ENCODE measurements at places on chromosomes 12 and 14. TPM values are rescaled to one million over a fixed set of nuclear protein-coding genes. Genes with fewer than 3 reads are reported as not detected.

DNA sequence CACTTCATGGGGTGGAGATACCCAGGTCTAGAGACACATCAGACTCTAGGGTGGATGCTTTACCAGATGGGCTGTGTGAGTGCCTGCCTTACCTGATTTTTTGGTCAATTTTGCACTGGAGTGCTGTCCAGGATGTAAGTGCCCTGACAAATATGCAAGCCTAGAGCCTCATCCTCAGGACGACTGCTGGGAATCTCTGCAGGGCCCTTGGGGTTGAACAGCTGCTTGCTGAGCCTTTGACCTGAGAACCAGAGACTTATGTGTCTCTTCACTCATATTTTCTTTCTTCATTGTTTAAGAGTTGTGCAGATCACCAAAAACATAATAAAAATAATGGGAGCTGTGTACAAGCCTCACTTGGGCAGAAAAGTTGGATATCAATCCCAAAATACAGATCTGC lies 551.5 kb upstream of the ATP2B1 start:
- no peak for DNase-seq

DNA sequence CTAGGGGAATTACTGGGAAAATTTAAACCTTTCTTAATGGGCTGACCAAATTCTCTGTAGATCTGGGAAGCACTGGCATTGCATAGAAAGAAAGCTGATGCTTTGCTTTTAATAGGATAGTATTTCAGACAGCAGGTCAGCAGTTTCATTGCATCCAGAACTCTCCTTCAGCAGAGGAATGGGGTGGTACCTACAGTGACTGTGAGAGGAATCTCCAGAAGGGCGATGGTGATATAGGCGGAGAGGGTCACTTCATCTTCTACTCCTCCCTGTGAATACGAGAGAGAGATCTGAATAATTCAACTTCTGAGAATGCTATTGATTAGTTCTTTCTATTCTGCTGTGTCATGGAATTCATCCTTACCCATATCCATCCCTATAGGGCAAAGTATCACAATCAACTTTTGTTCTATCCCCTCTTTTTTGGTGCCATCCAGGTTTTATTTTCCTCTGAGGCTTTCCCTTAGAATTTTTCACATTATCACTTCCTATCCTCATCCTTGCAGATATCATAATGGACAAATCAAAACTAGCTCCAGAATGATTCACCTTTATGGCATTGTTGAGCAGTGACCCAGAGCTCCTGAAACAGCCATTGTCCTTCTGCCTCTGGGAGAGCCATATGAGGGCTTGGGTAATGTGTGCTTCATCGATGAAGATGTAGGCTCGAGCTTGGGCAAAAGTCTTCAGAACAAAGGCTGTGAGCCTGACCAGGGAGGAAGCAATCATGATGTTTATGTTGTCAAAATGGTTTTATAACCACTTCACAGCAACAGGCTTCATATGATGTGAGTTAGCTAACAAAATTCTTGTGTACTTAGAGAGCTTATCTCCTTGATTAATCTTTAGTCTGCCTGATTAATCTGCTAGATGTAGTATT lies 38.3 kb downstream of the A2M start:
- no peak for DNase-seq

DNA sequence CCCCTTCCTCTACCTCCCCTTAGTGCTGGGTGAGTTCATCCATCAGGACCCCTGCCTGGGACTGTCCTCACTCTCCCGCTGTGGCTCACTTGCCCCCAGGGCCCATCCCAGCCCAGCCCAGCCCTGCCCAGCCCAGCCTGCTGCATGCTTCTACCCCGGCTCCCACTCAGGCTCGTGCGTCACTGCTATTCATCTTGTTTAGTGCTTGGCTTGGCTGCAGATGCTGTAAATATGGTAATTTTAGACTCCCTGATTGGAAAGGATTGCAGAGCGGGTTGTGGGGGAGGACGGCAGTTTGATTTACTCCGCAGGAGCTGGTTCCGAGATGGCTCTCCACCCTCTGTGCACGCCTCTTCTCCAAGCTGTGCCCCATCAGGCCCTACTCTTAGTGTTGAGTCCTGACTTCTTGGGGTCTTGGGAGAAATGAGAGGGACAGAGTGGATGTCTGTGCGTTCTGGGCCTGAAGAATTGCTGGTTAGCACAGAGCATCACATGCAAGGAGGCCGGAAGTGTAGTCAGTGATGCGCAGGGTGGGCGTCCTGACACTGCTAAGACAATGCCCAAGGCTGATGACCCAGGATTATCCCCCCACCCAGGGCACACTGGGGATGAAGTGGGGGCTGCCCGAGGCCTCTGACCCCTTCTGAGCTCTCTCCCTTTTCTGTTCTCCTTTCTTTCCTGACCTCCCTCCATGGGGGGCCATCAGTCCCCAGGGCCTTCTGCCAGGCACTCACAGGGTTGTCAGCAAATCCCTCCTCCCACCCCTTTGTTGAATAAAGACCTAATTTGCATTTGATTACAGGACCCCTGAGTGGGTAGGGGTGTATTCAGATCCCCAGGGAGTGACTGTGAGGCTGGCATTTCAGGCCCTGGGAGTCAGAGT lies 244.4 kb downstream of the ZFP36L1 start:
- DNase-seq, result peak; percentile 83

Gene CEBPE
- total RNA-seq, result not detected

Gene OAS1
- 104 TPM for total RNA-seq

All from left colon (tissue), 2 donors.